ENCODE measurements at places on chromosomes 16 and 17.

- no peak for DNase-seq
Measured at GRCh38 chr17:82012640-82013295, 9.9 kb downstream of the CENPX start.

GRCh38 chr17:41322094-41322902, 6.8 kb upstream of the KRTAP17-1 start:
- DNase-seq, result peak; percentile 39

DNA sequence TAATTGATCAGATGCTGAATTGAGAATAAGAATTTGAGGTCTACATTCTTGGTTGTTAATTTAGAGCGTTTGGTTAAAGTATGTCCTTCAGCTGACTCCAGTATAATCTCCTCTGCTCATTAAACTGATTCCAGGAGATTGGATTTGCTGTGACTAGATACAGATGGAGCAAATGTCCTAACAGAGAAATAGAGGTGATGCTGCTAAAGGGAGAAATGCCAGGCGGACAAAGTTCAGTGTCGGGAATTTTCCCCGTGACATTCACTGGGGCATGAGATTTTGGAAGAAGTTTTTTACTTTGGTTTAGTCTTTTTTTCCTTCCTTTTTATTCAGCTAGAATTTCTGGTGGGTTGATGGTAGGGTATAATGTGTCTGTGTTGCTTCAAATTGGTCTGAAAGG, 19.0 kb downstream of the PRKAR1A start:
- no peak for DNase-seq

GRCh38 chr17:40472733-40473452, 28.5 kb downstream of the TNS4 start:
- no peak for DNase-seq

DNA sequence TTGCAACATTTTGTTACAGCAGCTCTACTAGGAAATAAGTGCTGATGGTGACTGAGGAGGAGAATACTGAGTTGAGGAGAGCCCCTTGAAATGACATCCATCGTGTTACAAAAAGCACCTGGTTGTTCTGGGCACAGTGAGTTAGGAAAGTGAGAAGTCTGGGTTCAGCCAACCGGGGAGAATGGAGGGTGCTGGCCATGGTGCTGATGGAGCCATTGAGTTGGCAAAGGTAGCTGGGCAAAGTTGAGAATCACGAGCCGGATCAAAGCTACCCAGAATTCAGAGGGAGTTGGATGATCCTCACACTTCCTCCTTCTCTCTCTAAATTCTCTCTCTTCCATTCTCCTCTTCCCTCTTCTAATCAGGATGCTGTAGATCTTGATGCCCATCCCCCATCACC, 35.0 kb upstream of the ASIC2 start:
- peak; percentile 13 for DNase-seq

DNA sequence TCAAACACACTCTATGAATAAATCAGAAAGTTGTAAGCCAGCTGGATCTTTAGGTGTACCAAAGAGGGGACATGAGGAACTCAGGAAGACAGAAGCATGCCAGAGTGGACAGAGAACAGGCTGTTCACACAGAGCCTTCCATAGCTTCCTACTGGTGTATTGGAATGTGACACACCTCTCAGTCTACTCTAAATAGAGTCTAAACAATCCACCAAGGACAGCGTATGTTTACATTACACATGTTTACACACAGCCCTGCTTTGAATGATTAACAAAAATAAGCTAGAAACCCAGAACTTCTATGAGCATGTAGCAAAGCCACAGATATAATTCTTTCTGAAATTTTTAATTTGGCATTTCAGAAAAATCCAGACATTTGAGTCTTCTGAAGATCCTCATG, 1279.0 kb upstream of the CDH8 start:
- DNase-seq, result no peak

DNA sequence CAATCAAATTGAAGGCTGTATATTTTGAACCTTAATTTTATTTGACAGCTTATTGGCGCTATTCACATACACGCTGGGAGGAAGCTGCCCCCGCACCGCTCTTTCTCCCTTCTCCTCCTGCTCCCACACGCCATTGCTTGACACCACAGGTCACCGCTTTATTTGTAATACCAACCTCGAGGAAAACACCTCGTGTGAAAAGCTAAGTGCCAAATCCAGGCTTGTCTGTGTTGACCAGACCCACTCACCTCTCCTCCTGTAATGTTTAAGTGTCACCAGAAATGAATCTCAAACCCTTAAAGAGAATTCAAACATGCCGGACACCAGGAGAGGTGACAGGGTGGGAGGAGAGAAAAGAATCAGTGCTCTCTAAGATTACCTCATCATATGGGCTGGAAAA, 331.4 kb downstream of the GRIN2A start:
- no peak for DNase-seq

DNA sequence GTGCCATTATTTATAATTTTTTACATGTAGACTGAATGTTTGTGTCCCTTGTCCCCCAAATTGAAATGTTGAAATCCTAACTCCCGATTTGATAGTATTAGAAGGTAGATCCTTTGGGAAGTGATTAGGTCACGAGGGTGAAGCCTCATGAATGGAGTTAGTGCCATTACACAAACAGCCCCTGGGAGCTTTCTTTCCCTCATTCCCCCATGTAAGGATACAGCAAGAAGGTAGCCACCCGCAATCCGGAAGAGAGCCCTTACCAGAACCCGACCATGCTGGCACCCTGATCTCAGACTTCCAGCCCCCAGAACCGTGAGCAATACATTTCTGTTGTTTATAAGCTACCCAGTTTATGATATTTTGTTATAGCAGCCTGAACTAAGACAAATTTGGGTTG, 143.2 kb downstream of the NPIPB5 start:
- no peak for DNase-seq

DNA sequence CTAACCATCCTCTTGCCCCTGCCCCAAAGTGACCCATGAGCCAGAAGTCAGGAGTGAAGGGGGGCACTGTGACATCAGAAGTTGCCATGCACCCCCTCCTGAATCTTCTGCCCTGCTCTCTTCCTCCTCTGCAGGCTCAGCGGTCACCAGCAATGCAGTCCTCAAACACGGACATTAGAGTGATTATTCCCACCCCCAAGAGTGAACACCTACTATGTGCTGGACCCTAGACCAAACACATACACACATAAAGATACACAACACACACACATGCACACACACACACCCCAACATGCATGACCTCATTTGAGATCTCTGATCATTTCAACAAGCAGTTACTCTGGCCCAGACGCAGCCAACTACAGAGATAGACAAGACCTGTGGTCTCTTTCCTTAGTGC, at the start of gene CDRT4:
TSS of gene CDRT4 (minus strand) at position 30 of the 400 bp plus-strand sequence. CDS start 27,383 bp downstream, outside the sequence.
- DNase-seq, result no peak

DNA sequence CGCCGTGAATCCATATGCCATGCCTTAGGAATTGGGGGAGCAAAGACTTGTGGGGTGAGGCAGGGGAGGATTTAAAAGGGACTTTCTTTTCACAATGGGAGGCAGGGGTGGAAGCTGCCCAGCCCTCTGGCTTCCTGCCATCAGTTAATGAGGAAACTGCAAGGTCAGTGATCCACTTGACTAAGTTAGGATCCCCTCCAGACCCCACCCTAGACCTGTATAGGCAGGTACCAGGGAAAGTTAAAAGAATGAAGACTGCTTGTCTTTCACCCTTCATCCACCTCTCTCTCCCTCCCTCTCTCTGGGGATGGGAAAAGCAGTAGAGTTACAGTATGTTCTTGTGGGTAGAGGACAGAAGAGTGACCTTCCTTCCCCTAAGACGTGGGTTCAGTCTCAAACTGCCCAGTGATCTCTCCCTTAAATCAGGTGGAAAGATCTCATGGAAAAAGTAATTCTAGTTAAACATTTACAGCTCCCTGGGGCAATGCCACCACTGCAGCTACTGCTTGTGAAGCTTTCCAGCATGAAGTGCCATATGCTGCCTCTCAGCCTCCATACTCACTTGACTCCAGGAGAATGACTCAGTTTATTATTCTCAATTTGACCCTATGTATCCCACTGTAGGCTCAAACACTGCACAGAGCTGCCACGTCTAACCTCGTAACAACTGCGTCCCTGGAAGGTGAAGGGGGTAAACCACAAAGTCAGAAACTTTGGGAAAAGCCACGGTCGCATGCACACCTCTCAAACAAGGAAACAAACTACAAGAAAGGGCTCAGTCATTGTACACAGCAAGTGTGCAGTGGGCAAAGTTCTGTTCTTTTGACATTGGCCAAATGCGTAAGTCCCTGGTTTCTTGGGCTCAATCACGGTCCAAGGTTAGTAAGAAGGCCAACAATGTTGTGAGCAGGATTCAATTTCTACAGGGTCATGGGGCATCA, 1.2 kb downstream of the COA3 start:
- no peak for DNase-seq

GRCh38 chr16:77790912-77791311, 2.5 kb downstream of the VAT1L start:
- no peak for DNase-seq

GRCh38 chr16:8959921-8960787, 3.6 kb downstream of the USP7 start:
- peak; percentile 54 for DNase-seq

- DNase-seq, result peak; percentile 56
Measured at GRCh38 chr17:35568561-35568960, 7.9 kb upstream of the SLFN14 start.

DNA sequence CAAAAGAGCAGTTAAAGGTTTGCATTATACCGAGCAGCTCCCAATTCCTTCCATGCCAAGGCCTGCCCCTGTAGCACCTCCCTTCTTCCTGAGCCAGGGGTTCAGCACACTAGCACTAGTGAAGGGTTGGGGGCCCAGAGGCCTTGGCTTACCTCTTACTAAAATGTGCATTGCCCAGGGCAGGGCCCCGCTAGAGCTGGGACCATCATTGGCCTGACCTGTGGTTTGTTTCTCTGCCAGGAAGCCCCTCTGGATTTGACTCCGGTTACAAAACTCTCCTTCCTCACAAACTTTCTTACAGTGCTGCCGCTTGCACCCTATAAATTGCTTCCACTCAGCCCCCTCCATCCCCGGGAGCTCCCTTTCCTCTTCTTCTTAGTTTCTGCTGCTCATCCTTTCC, 33.8 kb downstream of the MPRIP start:
- DNase-seq, result no peak

DNA sequence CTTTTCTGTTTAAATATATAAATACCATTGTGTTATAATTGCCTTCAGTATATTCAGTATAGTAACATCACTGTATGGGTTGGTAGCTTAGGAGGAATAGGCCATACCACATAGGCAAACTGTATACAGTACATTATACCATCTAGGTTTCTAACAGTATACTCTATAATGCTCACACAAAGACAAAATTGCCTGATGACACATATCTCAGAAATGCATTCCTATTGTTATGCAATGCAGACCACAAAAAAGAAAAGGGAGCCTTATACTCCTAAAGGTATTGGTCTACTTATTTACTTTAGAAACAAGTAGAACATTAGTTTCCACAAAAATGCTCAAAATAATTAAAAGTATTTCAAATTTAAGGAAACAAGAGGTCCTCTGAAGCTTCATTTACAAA, 47.9 kb downstream of the SETD6 start:
- peak; percentile 16 for DNase-seq

DNA sequence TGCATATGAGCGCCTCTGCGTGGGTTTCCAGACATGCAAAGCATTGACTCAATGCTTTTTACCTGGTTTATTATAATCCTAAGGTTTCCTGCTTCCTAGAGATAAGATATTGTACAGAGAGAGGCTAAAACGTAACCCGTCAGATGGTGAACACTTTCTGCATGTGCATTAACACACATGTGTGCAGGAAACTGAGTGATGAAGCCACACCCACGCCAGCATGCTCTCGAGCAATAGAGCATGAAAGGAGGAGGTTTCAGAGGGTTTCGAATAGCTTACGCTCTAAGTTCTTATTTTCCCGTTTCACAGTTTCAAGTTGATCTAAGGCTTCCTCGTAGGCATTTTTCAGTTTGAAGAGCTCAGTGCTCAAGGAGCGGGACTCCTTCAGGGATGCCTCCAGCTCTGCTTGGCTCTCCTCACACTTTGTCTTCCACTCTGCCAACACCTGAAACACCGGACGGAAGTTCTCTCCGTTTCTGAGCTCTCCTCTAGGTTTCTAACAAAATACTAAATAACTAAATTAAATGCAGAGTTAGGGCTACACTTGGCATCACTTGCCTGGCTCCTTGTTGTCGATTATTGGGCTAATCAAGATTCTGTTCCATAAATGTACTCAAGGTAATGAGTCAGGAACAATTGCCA, 23.2 kb downstream of the MYH3 start:
- no peak for DNase-seq

DNA sequence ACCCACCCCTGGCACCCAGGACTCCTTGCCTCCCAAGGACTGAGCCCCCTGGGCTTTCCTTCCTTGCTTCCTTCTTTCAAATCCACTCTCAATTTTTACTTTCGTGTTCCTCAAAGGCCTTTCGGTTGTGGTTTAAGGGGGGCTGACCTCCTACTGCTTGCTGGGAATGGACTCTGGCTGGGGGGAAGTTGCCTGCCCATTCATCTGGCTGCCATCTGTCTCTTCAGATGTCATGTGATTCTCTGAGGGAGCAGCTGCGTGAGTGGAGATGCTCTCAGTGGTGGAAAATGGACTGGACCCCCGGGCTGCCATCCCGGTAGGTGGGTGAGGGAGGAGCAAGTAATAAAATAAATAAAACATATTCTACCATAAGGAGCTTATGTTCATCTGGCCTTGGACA, 93.8 kb upstream of the RPRML start:
- DNase-seq, result peak; percentile 53

DNA sequence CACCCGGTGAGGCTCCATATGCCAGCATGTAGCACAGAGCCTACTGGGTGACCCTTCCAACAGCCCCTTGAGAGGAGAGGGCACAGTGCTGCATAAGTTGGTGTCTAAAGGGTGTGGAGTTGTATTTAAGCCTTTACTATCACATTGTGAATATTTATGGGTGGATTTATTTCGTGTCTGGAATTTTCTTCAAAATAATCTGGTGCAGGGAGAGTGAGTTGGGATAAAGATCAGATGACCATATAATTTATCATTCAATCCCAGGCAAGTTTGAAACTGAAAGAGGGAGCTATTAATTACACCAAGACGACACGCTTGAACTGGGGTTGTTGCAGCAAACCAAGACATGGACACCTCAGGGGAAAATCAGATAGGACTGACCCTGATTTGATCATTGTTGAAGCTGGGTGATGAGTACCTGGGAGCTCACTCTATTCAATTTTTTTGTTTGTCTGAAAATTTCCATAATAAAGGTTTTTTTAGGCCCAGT, 42.2 kb downstream of the LDHD start:
- DNase-seq, result no peak

DNA sequence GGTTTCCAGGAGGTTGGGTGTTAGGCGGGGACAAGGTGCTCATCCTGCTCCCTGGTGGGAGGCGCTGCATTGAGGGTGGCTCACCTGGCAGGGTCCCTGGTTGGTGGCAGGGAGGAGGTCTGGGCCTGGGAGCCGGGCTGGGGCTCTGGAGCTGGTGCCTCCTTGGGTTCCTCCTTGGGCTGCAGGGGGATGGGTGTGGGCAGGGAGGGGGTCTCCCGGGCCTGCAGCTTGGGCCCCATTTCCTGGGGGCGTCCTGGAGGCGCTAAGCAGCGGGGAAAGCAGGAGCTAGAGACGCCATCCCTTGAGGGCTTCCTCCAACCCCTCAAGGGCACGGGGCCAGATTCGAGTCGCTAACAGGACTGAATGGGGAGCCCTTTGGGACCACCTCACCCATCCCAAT, 11.1 kb downstream of the CNGB1 start:
- DNase-seq, result no peak

GRCh38 chr17:64424324-64424849, 24.5 kb upstream of the MILR1 start:
- no peak for DNase-seq
